Upper lobe of left lung (tissue), 6 donors: ENCODE measurements at places on chromosomes 11 and 22.

- H3K27me3 ChIP-seq = no peaks in the 10 kb centered on the region
- no peak overlapping the region for H3K27ac ChIP-seq
- no peak for DNase-seq
- H3K4me1 ChIP-seq = no peaks in the 10 kb centered on the region
- peaks cover 60% of the 10 kb centered on the region for H3K36me3 ChIP-seq
- no peak overlapping the region for H3K4me3 ChIP-seq
Measured at GRCh38 chr11:34145847-34146381, 40.5 kb downstream of the NAT10 start.

DNA sequence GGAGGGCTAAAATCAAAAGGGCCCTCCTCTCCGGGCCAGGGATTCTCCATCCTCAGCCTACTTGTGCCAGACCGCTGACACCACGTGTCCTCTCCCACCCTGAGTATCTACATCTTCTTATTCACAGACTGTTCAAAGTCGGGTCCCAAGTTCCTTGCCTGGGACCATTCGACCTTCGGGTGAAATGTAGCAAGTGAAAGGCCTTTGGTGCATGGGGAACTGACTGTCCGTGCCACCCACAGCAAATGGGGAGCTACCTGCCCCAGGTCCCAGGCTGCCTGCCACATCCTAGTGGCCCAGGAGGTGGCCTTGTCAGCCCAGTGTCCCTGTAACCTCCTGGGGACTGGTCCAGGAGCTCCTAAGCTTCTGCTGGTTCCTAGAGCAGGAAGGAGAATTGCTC lies 67.3 kb downstream of the RTL6 start:
- H3K4me3 ChIP-seq = no peak overlapping the region
- H3K27ac ChIP-seq = no peak overlapping the region
- H3K4me1 ChIP-seq = no peaks in the 10 kb centered on the region
- DNase-seq = no peak

- peaks cover 2% of the 10 kb centered on the region for H3K36me3 ChIP-seq
- H3K27me3 ChIP-seq = no peaks in the 10 kb centered on the region
- H3K4me1 ChIP-seq = no peaks in the 10 kb centered on the region
- no peak for DNase-seq
Measured at GRCh38 chr11:1269957-1270356, 39.5 kb downstream of the TOLLIP start.

DNA sequence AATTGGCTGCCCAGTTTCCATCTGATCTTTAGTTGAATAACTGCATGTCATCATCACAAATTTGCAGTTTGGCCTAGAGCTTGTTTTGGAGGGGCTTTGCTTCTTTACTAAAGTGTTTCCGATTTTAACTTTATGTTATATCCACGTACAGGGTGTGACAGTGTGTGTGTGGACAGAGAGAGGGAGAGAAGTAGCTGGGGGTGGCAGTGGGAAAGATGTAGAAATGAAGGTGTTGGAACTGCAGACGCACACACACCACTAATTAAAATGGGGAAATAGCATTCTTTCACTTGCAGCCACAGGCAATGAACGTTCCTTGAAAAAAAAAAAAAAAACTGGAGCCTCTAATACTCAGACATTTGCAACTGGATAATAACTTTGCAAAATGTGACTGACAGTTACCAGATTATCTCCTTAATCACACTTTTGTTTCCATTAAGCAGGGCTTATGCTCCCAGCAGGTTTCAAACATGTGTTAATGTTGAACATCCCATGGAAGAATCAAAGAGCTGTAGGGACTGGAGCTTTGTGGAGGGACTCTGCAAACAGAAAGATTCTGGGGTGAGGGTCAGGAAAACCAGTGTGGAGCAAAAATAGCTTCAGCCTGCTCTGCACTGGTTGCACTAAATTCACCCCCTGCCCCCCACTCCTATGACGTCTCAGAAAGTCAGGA lies 238.1 kb upstream of the TENM4 start:
- no peak overlapping the region for H3K27ac ChIP-seq
- H3K27me3 ChIP-seq = no peaks in the 10 kb centered on the region
- no peak for DNase-seq
- H3K4me3 ChIP-seq = no peak overlapping the region
- no peaks in the 10 kb centered on the region for H3K36me3 ChIP-seq
- no peaks in the 10 kb centered on the region for H3K4me1 ChIP-seq

DNA sequence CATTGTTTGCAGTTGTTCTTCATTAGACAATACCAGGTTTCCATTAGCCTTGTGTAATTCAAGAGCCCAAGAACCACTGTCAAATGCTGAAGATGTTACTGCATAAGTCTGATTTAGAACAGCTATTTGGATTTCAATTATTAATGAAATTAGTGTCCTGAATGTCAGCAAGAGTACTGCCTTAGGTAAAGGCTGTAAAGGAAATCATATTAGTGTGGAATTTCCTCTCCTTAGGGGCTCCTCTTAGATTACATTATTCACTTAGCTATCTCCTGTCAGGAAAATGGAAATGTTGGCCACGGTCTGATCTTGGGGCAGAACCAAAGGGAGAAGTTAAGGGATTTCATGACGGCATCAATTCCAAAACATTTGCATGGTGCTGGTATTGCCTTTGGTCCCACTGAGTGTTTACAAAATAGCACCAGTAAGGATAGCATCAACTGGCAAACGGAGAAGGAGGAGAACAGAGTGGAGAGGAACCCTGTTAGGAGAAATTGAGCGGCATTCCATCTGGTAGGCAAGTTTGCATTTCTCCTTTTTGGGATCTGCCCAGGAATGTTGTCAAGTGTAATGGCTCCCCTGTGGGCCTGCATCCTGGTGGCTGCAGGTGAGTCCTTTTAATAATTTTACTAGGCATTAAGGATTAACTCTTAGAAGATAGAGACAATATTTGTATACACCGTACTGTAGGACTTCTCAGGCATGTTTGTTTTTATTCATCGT lies at the start of gene HTR3B:
HTR3B (plus strand) TSS at position 418 of the 723 bp plus-strand sequence; CDS start at position 556, 138 bp downstream.
- H3K27me3 ChIP-seq = no peaks in the 10 kb centered on the region
- no peak within 1 kb of the TSS for H3K27ac ChIP-seq
- no peaks in the 10 kb centered on the region for H3K4me1 ChIP-seq
- H3K36me3 ChIP-seq = no peaks in the 10 kb centered on the region
- no peak for DNase-seq

DNA sequence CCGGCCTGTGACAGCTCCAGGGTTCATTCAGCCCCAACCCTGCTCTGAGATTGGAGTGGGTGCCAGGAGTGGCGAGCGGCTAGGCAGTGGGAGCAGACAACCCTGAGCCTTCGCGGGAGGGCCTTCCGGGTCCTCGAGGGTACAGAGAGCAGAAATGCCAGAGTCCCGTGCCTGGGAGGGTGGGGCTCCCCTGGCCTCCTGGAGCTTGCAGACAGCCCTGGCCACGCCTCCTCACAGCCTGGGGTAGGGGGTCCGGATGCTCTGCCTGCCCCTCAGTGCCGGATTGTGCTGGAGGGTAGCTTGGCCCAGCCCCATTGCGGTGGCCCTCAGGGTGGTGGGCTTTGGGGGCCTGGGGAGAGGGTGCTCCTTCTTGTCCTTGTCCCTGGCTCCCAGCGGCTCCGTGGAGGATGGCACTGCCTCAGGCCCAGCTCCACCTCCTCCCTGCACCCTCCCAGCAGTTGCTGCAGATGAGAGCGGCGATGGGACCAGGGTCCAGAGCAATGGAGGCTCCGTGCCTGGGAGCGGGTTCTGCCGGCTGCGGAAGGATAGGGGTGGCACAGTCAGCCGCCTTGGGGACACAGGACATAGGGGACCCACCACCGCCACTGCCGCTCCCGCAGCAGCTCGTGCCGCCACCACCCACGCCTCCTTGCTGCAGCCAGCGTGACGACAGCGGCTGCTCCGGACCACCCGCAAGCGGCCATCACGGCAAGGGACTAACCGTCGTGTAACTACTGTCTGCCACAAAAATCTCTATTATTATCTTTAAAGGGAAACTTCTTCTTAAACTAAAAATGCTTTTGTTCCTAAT lies 34.9 kb upstream of the OR10G7 start:
- H3K27ac ChIP-seq = no peak overlapping the region
- H3K4me3 ChIP-seq = peak overlapping the region; percentile 37
- H3K27me3 ChIP-seq = no peaks in the 10 kb centered on the region
- DNase-seq = peak; percentile 86
- H3K36me3 ChIP-seq = no peaks in the 10 kb centered on the region
- peaks cover 16% of the 10 kb centered on the region for H3K4me1 ChIP-seq

DNA sequence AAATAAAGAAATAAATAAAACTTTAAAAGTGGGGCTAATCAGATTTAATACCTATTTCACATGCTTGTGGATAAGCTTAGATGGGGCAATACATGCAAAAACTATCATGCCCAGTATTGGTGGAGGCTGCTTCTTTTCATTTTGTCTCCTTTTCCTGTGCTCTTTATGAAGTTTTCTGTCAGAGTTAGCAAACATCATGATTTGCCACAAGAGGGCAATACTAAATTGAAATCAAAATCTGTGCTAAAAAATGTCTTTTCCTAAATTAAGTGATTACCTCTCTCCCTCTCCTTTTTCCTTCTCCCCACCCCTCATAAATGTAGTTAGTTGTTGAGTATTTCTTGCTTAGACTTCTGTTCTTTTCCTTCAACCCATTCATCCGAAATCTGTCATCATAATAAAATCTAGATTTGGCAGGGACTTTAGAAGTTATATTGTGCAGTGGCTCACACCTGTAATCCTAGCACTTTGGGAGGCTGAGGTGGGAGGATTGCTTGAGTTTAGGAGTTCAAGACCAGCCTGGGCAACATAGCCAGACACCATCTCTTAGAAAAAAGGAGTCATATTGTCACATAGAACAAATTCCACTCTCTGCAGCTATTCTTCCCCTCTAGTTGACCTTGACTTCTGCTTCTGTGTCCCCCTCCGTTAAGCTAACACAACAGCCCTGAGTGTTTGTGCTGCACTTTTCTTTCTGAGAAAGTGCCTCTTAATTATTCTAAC lies 4.7 kb upstream of the ARHGAP42 start:
- H3K27me3 ChIP-seq = no peaks in the 10 kb centered on the region
- DNase-seq = no peak
- no peaks in the 10 kb centered on the region for H3K4me1 ChIP-seq
- H3K4me3 ChIP-seq = no peak overlapping the region
- no peak overlapping the region for H3K27ac ChIP-seq

GRCh38 chr11:27184458-27185312 lies 144.1 kb downstream of the BBOX1 start:
- no peaks in the 10 kb centered on the region for H3K36me3 ChIP-seq
- H3K4me3 ChIP-seq = no peak overlapping the region
- DNase-seq = no peak
- H3K4me1 ChIP-seq = no peaks in the 10 kb centered on the region
- no peaks in the 10 kb centered on the region for H3K27me3 ChIP-seq
- H3K27ac ChIP-seq = no peak overlapping the region

- H3K4me3 ChIP-seq = no peak overlapping the region
- H3K36me3 ChIP-seq = no peaks in the 10 kb centered on the region
- no peaks in the 10 kb centered on the region for H3K27me3 ChIP-seq
- DNase-seq = no peak
Measured at GRCh38 chr11:74468936-74469335, 1.6 kb upstream of the KCNE3 start.

- H3K27ac ChIP-seq = no peak overlapping the region
- H3K4me1 ChIP-seq = no peaks in the 10 kb centered on the region
- H3K36me3 ChIP-seq = no peaks in the 10 kb centered on the region
- H3K4me3 ChIP-seq = no peak overlapping the region
Measured at GRCh38 chr11:113496026-113496651, 20.9 kb upstream of the DRD2 start.

- H3K4me1 ChIP-seq = peaks cover 19% of the 10 kb centered on the region
- H3K36me3 ChIP-seq = peaks cover 46% of the 10 kb centered on the region
- H3K4me3 ChIP-seq = no peak overlapping the region
- H3K27ac ChIP-seq = no peak overlapping the region
Measured at GRCh38 chr11:498297-499181, 8.5 kb downstream of the RNH1 start.

DNA sequence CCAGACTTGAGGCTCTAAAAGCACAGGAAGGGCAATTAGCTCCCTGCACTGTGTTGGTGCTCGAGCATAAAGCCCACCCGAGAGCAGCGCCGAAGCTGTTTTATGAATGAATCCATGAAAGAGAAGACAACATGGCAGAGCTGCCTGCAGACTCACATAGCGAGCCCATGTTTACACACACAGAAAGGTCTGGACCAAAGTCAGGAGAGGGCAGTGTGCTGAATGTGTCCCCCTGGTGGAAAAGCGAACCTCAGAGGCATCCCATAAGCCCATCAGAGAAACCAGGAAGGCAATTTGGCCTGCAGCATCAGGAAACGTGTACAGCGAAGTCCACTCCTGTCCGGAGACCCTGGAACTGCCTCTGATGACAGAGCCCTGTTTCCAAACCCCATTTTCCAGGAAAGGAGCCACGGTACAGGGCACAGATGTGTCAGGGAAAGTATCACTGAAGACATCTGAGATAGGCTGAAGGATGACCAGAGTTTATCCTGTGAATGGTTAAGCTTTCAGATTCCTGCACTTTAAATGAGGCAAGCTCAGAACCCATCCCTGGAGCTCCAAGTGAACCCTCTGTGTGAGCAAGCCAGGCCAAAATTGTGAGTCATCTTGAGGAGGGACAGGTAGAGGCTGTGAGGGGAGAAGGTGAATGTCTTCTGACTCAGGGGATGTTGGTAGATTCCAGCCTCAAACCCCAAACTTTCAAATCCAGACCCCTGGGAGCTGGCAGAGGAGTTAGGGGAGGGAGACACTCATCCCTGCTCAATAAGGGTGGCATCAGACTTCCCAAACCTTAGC lies 36.9 kb downstream of the CHRDL2 start:
- H3K36me3 ChIP-seq = no peaks in the 10 kb centered on the region
- H3K27me3 ChIP-seq = no peaks in the 10 kb centered on the region
- no peak overlapping the region for H3K27ac ChIP-seq
- H3K4me3 ChIP-seq = no peak overlapping the region
- peaks cover 14% of the 10 kb centered on the region for H3K4me1 ChIP-seq

GRCh38 chr11:113142508-113142907 lies 171.9 kb upstream of the TTC12 start:
- no peak overlapping the region for H3K27ac ChIP-seq
- no peaks in the 10 kb centered on the region for H3K36me3 ChIP-seq
- no peaks in the 10 kb centered on the region for H3K27me3 ChIP-seq
- no peaks in the 10 kb centered on the region for H3K4me1 ChIP-seq
- H3K4me3 ChIP-seq = no peak overlapping the region
- no peak for DNase-seq
